Pulmonary artery endothelial cell (primary cell): ENCODE measurements at places on chromosomes 7 and 10.

- no peak for DNase-seq
Measured at GRCh38 chr10:81031774-81032173, 494.1 kb downstream of the SH2D4B start.

- DNase-seq = no peak
Measured at GRCh38 chr7:68218461-68218860, 1221.8 kb downstream of the TYW1 start.

GRCh38 chr10:43419997-43420368, 11.0 kb upstream of the HNRNPF start:
- no peak for DNase-seq

GRCh38 chr10:52574697-52575096, 197.9 kb downstream of the MBL2 start:
- no peak for DNase-seq
